ENCODE measurements at places on chromosomes 2 and 18. TPM values are rescaled to one million over a fixed set of nuclear protein-coding genes. Genes with fewer than 3 reads are reported as not detected.

GRCh38 chr2:26189751-26190150, 16.9 kb downstream of the GAREM2 start:
- DNase-seq, result no peak

- peak; percentile 59 for DNase-seq
Observed at GRCh38 chr2:65431421-65432226, 775 bp downstream of the SPRED2 start.

SEPTIN10 gene
- total RNA-seq, result 69.8 TPM

ZNF804A gene
- total RNA-seq, result not detected

Data from colonic mucosa (tissue), 4 donors.